A172 (cell line): ENCODE measurements at places on chromosomes 16 and 17. TPM values are rescaled to one million over a fixed set of nuclear protein-coding genes. Genes with fewer than 3 reads are reported as not detected.

WFDC1 gene
- total RNA-seq: not detected in 2 replicates

ATP2A1 gene
- 0.14 and 1.1 TPM in 2 replicates for total RNA-seq

PGP gene
- 35.4 and 43.4 TPM in 2 replicates for total RNA-seq

MT1A gene
- not detected in 2 replicates for total RNA-seq

KRTAP16-1 gene
- not detected in 2 replicates for total RNA-seq
